ENCODE measurements at places on chromosomes 5 and 9.

DNA sequence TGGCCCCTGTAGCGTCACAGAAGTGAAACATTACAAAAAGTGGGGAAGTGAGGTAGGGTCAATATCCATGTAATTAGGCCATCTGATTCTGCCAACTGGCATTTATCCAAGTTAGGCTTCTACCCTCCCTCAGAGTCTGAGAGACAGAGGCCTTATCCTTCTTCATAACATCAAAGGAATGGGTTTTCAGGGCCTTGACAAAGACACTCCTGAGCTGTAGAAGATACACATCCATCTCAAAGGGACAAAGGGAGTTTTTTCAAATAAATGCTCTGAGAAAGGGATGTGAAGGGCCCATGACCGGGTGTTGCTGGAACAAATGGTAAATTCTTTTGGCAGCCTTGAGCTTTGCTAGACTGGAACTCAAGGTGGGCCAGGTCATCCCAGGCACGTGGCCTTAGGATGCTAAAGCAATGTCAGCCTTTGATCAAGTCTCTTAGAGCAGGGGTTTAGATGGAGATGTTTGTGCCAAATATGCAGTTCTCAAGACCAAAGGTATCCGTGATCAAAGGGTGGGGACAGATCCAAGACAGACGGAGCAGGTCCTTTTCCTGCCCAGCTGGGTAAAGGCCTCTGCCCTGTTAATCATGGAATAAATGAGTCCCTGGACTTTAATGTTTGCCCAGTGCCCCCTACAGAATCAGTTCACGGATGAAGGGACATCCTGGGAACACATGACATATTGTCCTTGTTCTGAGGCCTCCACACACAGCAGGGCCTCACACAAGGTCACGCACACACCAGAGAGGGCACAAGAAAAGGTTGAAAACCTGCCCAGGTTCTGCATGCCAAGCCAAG, 10.0 kb upstream of the FAM169A start:
- DNase-seq: no peak

GRCh38 chr9:114155995-114156656, 789 bp downstream of the COL27A1 start:
- peak; percentile 14 for DNase-seq

GRCh38 chr5:67051164-67051563, 145.4 kb downstream of the CD180 start:
- DNase-seq: no peak

DNA sequence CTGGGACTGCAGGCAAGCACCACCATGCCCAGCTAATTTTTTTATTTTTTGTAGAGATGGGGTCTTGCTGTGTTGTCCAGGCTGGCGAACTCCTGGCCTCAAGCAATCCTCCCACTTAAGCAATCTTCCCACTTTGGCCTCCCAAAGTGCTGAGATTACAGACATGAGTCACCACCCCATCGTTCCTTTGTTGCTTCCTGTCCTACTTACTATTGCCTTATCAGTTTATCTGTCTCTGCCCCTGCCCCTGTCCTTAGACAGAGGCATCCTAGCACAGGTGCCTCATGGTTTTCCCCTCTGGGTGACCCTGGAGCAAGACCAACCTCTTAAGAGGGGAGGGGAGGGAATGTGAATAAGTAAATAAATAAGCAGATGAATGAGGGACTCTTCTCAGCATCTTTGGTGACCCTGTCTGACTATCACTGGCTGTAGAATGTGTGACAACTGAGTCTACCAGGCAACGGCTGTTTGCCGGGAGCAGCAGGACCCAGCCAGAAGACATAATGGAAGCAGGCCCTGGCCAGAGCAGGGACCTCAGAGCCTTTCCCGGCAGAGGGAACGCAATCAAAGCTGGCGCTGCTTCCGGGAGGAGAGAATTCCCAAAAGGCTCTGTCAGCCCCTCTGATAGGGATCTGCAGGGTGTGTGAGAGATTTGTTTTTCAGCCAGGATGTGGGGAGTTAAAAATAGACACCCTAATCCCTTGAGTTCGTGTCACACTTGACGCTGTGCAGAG, 43.8 kb upstream of the DAB2IP start:
- no peak for DNase-seq

- no peak for DNase-seq
Measured at GRCh38 chr5:81904861-81905260, 67.0 kb upstream of the ATG10 start.

DNA sequence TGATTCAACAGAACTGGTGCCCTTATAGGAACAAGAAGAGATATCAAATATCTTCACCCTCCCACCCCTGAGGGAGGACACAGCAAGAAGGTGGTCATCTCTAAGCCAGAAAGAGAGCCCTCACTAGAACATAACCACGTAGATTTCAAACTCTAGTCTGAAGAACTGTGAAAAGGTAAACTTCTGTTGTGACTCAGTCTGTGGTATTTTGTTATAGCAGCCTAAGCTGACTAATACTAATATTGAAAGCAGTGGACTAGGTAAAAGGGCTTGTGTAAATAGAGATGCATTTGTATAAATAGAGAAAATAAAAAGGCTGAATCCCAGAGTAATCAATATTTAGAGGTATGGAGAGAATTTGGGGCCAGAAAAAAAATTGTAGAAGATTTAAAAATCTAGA, 157.6 kb upstream of the CCNH start:
- DNase-seq: no peak

- no peak for DNase-seq
Measured at GRCh38 chr5:171632616-171633015, 153.0 kb upstream of the SMIM23 start.

DNA sequence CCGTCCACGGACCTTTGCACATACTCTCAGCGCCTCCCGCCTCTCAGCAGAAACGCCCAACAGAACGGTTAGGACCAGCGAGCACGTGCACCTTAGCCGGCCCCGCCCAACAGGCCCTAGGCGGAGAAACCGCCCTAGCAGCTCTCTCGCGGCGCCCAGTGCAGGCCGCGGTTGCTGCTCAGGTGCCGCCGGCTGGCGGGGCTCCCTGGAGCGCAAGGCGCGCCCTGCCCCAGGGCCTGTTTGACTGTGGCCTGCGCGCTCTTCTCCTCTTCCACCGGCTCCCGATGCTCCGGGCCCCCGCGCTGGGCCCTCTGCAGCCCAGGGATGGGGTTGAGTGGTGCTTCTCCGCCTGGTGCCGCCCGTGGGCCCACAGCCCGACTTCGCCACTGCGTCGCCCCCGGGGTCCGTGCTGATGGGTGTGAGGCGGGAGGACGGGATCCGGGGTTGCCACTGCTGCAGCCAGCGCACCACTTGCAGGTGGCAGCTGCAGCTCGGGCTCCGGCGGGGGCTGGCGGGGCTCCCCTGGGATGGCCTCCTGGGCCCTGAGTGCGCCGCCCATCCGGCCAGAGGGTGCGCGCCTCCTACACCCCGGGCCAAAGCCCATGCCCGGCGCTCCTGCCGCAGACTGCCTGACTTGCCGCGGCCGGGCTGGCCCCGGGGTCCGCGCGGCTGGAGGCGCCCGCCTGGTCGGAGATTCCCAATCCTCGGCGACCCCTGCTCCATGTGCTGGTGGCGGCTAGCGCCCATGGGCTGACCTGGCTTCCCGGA, 1889.4 kb upstream of the CDH9 start:
- no peak for DNase-seq

- no peak for DNase-seq
Measured at GRCh38 chr5:28369418-28369817, 1331.0 kb upstream of the CDH9 start.

GRCh38 chr5:76788362-76788761, 30.5 kb upstream of the F2RL1 start:
- DNase-seq: no peak
